HAP-1 (cell line): ENCODE measurements at places on chromosomes 6 and 20.

DNA sequence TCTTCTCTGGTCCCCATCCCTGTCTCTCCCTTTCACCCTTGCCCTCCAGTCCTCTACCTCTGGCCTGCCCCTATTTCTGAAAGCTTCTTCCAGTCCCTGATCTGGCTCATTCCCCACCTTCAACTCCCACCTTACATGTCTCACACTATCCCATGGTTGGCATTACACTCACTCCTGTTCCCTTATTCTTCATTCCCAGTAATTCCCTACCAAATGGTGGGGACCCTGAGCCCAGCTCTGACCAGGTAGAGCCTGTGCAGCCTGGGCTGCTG lies 6.4 kb downstream of the TP53INP2 start:
- DNase-seq: no peak

DNA sequence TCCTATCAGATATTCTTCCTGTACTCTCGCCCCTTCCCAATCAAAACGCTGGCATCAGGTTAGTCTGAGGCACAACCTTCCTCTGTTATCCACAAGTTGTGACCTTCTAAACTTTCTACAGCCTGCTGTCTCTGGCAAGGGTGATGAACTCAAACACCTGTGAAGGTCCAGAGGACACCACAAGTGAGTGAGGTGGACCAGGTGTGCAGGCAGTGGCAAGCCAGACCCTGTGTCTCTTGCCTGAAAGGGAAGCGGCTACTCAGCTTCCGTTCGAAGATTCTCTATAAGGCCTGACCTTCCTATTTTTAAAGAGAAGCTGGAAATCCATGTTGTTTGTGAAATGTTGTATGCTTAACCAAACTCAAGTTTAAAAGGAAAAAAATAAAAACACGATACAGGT lies 36.8 kb downstream of the GCM1 start:
- no peak for DNase-seq

- no peak for DNase-seq
These were observed 31.0 kb upstream of the KCNB1 start for GRCh38 chr20:49513517-49513916.

DNA sequence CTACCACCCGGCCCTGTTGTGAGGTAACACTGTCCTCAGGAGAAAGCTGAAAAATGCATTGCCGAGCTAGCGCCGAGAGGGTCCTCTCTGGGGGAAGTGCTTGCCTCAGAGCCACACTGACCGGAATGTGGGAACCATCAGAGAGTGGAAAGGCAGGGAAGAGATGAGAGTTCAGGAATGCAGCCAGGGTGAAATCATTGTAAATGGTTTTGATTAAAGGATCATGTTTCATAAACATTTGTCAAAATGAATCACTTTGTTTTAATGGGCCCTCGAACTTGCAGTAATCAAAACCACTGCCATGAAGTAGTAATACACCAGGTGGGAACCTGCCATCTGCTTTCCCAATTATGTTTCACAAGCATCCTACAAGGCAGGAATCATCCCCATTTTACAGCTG lies 16.9 kb upstream of the IL17F start:
- DNase-seq: no peak

GRCh38 chr6:19838442-19839236 lies 1.5 kb downstream of the ID4 start:
- DNase-seq: no peak

DNA sequence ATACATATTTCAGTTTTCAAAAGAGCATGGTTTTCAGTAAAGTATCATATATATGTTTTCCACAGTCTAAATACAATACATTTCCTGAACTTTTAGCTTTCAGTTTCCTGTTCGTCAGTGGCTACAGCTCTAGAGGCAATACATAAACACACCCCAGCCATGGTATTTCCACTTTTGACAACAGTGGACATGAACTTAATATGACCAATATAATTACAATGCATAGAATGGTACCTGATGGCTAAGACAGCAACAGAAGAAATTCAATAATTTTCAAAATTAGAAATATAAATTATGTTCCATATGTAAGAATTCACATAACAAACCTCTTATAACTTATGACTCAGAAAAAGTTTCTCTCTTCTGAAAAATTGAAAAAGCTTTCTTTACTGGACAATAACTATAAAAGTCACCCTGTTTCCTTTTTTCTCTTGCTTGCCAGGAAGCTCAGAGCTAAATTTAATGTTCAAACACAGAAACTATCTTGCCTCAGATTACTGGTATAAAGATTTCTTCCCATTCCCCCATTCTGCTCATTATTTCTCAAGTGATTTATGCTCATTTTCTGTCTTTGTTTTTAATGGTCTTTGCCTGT lies 19.2 kb downstream of the FKBP5 start:
- no peak for DNase-seq

- DNase-seq: no peak
These were observed 6.8 kb upstream of the SLC2A10 start for GRCh38 chr20:46702447-46703203.

DNA sequence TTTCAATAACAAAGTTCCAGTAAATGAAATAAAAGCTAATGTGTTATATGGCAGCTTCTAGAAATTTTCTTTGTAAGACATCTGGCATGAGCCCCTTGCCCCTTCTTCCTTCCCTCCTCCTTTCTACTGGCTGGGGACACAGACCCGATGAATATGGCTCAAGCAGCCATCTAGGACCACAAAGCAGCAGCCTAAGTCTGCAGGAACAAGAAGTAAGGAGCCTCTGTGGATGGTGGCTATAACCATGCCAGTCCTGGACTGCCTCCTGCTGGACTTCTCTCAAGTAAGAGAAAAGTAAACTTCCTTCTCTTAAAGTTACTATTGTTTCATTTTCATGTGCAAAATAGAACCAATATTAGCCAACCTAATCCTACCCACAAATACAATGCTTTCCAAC lies 114.9 kb upstream of the DST start:
- peak; percentile 47 for DNase-seq
